RPMI8226 (cell line): ENCODE measurements at places on chromosomes 3 and 15.
A peak's percentile ranks its signal among the peaks of the same experiment; 100 is the strongest.

DNA sequence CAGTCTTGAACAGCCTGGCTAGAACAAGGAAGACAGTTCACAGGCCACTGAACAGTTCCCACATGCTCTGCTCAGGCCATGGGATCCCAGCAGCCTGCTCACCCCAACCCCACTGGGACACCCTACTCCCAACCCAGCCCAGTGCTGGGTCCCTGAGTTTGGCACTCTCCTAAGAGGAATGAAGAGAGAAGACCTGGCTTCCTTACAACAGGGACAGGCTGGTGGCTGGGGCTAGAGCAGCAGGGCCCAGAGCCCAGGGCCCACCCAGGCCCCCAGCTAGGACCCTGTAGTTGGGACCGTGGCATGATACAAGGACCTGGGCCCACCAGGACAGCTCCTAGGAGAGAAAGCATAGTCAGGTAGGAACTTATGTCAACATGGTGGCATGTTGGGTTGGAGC lies 43.4 kb downstream of the SEMA3G start:
- no peak for DNase-seq

GRCh38 chr3:141353652-141354495 lies 14.4 kb upstream of the ZBTB38 start:
- no peak for DNase-seq

DNA sequence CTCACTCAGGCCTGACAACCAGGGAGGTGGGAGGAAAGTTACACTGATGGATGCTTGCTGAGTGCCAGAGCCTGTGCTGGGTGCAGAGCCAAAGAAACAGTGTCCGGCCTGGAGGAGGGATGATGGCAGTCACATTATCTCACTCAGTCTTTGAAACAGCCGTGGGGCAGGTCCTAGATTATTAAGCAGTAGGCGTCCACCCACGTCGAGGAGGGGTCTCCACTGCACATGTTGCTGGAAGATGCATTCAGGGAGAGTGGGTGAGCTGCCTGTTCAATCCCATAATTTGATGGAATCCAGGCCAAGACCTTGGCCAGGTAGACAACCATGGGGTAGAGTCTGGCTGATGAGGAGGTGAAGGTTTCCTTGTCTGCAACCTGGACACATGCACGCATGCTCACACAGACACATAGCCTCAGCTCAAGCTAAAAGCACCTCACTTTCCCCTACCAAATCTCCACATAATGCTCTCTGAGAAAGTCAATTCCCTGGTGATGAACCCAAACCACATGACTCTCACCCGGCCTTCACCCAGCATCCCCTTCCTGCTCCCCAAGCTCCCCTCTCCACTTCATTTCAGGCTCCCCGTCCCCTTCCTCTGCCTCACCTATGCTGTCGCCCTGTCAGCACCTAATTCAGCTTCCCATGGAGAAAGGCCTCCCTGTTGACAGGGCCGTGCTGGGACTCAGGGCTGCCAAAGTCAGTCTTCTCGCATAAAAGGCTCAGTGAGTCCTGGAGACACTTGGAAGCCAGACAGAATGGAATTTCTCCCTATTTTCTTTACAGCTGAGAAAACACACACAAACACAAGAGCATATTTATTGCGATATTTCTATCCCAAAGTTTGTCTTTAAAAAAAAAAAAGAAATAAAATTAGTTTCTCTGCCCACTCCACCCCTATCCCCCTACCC lies 29.8 kb downstream of the ACAN start:
- no peak for DNase-seq

GRCh38 chr3:126985132-126985985 lies 2.4 kb downstream of the PLXNA1 start:
- DNase-seq, result no peak

DNA sequence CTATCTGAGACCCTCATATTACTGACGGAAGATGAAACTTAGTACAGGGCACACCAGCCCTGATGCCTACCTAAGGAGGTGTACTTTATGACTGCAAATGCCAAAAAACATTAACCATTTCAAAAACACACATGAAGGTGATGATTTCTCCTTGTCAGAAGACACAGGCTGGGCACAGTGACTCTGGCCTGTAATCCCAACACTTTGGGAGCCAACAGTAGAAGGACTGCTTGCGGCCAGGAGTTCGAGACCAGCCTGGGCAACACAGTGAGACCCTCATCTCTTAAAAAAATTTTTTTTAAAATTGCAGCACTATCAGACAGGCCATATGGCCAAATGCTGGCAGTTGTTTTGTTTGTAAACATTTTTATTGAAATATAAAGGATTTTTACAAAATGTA lies 73.5 kb downstream of the LRIG1 start:
- no peak for DNase-seq

DNA sequence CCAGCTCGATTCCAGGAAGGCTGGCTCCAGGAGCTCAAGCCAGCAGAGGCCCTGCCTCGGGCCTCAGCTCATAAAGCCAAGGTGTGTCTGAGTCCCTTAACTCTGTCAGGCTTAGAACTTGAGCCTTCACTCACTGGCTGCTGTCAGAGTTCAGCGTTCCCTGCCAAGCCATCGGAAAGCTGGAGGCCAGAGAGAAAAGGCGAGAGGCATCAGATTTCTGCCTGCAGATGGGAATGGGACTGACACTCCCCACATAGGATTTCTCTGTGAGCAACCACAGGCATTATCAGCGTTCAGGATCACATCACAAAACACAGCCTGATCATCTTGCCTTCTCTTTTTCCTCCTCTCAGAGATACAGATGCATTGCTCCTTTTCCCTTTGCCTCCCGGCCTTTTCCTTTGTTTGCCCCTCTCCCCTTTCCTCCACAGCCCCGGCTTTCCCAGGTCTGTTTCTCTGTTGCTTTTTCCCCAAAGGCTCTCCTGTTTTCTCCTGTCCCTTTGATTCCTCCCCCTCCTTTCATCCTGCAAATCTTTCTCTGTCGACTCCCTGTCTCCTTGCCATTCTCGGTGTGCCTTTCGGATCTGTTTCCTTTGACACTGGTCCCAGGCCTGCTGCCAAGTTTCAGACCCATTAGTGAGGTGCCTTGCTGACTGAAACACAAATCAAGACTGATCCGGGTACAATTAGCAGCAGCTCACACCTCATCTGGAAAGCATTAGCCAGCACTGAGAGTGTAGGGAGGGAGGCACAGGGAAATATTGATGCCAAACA lies 44.5 kb upstream of the BOC start:
- DNase-seq, result no peak

DNA sequence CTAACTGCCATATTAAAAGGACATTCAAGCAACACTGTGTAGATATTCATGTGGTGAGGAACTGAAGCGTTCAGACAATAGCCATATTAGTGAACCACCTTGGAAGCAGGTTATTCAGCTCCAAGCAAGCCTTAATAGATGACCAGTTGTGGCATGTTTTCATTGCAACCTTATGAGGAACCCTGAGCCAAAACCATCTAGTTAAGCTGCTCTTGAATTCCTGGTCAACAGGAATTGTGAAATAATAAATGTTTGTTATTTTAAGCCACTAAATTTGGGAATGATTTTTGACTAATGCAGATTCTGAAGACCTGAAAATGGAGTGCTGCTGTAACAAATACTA lies 73.0 kb downstream of the SPRED1 start:
- no peak for DNase-seq

DNA sequence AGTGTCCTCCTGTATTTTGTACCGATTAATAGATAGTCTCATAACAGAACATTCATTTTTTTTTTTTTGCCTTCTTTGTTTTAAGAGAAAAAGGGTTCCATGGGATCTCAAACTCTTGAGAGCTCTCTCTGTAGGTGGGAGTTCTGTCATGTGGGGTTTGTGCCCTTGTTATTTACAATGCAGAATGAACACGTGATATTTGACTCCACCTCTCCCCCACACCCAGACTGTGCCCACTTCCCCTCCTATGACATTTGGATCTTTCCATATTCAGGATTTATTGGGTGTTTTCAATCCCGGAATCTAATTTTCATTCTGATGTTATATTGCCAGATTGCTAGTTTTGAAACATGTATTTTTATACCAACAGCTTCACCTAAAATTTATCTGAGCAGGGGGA lies 49.5 kb downstream of the ARPP21 start:
- no peak for DNase-seq

DNA sequence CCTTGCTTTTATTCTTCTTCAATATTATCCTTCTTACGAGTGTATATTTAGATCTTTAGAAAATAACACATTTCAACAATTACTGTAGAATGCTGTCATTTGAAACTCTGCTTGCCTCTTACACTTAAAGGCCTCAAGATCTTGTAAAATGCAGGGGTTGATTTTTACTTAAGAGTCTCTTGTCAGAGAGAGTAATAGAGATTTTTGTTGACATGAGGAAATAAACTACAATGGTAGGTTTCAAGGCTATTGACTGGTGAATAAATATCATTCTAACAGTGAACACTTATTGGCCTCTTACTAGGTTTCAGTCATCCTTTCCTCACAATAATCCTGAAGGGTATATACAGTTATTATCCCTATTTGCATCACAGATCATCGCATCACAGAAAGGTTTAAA lies 344.6 kb downstream of the GBE1 start:
- no peak for DNase-seq

DNA sequence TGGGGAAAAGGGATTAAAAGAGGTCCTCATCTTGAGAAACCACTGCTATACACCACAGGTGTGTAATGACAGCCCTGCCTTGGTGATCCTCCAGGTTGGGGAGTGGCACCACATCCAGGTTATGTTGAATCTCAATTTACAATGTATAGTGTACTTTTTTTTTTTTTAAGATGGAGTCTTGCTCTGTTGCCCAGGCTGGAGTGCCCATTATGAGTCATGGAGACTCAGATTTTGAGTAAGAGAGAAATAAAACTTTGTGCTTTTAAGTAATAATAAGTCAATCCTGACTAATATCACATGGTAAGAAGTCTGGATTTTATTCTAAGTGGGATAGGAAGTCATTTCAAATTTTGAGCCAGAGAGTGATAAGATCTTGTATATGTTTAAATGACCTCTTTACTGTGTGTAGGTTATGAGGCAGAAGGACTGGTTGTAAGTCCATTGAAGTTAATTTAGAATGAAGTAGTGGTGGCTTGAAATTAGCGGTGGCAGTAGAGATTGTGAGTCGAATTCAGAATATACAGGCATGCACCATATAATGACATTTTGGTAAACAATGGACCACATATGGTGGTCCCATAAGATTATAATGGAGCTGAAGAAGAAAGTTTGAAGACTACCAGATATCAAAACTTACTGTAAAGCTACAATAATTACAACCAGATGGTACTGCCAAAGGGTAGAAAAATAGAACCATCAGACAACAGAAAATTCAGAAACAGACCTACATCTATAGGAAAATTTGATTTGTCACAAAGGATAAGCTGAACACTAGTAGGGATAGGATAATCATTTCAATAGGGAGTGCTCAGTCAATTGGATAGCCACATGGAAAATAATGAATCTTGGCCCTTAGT lies 20.7 kb downstream of the POPDC2 start:
- DNase-seq, result peak; percentile 30

GRCh38 chr3:52197499-52197841 lies 490 bp upstream of the ALAS1 start:
- no peak for DNase-seq

- peak; percentile 38 for DNase-seq
These were observed 85.7 kb downstream of the ST6GAL1 start for GRCh38 chr3:187015903-187016638.

GRCh38 chr3:148510561-148510960 lies 187.1 kb upstream of the AGTR1 start:
- no peak for DNase-seq

- DNase-seq, result no peak
These were observed 367.7 kb upstream of the PPP2R3A start for GRCh38 chr3:135597855-135598254.

DNA sequence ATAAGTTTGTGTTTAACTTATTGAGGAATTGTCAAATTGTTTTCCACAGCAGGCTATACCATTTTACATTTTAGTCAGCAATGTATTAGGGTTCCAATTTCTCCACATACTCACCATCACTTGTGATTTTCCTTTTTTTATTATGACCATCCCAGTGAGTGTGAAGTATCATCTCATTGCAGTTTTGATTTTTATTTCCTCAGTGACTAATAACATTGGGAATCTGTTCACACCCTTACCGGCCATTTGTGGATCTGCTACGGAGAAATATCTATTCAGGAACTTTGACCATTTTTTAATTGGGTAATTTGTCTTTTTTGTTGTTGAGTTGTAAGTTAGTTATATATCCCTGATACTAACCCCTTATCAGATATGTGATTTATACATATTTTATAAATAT lies 54.8 kb upstream of the LMCD1 start:
- DNase-seq, result no peak

GRCh38 chr3:20235796-20236195 lies 49.8 kb upstream of the SGO1 start:
- peak; percentile 28 for DNase-seq

- no peak for DNase-seq
These were observed 230.0 kb upstream of the MCTP2 start for GRCh38 chr15:94001255-94001801.

DNA sequence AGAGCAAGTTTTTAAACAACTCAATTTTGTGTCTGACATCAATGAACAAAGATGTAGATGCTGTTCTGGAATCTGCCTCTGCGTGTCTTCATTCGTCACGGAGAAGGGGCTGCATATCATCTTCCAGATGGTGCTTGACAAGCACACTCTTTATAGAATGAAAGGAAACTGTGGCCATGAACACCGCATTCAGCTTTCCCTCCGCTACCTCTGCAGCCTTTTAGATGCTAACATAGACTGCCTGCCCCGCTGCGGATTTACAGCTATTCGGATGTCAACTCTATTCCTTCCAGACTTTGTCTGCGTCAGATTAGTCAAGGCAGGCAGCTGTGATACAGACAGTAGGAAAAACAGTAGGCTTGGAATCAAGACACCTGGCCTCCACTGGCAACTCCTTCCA lies 232.9 kb downstream of the TJP1 start:
- no peak for DNase-seq

DNA sequence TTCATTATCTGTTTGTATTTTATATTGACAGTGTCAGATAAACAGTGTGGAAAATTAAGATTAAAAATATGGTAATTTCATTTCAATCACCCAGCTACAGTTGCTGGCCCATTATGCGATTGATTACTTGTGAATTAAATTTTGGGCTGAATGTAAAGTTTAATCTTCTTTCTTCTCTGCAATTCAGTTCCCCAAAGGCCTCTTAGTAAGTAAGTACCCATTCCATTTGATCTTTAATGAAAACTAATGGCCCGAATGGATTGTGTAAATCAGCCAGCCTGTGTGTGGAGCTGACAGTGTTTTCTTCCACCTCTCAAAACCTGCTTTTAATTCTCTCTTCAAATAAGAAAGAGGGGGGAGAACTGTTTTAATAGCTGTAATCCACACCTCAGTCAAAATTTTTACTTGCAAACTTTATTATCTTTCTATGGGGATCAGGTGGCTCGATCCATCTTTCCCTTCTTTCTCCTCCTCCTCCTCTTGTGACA lies 307.1 kb downstream of the IL20RB start:
- no peak for DNase-seq

DNA sequence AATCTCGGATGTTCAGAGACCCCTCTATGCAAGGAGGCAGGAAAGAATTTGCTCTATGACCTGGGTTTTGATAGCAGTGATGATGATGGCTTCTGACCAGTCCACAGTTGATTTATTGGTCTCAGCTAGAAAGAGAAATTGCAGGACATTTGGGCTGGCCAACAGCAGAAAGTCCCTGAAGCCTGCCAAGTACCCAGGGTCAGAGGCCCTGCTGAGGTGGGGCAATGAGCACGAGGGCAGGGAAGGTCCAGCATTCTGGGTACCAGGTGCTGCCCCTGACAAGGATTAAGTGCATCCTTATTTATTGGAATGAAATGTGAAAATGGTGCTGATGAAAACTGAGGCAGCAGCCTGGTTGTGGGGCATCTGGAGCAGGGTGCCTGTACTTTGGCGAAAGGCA lies 19.8 kb downstream of the C3orf62 start:
- no peak for DNase-seq
